ENCODE measurements at places on chromosomes 7 and 10.

GRCh38 chr7:158237672-158238335, 349.8 kb downstream of the PTPRN2 start:
- DNase-seq = no peak

DNA sequence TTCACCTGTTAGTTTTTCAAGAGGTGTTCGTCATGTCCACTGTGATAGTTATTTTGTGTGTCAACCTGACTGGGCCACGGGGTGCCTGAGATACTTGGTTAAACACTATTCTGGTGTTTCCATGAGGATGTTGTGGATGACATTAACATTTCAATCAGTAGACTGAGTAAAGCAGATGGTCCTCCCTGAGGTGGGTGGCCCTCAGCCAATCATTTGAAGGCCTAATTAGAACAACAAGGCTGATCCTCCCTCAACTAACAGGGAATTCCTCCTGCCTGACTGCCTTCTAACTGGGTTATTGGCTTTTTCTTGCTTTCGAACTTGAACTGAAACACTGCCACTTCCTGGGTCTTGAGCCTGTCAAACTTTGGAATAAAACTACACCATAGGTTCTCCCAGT, 75.8 kb downstream of the ENO4 start:
- DNase-seq = no peak

DNA sequence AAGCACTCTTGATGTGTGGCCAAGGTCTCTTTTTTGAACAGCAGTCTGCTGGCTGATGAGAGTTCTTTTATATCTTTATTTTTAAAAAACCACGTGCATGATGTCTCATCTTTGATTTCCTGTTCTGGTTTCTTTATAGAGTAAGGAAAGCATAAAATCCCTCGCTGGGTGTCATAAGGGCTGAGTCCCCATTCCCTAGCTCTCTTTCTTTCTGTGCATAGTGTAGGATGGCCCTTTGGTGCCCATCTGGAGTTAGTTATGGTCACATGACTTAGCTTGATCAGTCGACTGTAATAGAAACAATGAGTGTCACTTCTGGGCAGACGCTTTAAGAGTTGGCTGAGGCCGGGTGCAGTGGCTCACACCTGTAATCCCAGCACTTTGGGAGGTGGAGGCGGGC, 38.5 kb downstream of the GHRHR start:
- DNase-seq = no peak

- DNase-seq = no peak
Measured at GRCh38 chr10:8058274-8059111, 4.0 kb downstream of the GATA3 start.

GRCh38 chr10:49081547-49082275, 33.6 kb downstream of the VSTM4 start:
- DNase-seq = no peak

- DNase-seq = peak; percentile 18
Measured at GRCh38 chr7:87218796-87219544, 562 bp downstream of the TMEM243 start.

DNA sequence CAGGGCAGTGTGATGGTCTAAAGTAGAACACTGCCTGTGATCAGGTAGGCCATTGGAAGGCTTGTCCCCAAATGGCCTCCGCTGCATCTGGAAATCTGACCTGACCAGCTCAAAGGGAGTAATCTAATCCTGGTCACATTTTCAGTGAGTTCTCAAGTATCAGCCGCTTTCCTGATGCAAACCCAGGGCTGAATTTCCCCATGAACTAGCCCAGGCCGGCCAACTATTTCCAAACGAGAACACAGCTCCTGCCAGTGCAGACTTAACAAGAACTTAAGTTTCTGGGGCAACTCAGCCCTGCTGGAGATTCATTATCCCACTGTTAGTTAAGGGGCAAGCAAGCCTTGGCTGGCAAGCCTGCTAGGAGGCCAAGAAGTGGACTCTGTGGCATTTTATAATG, 59.6 kb upstream of the FAM180A start:
- no peak for DNase-seq

- no peak for DNase-seq
Measured at GRCh38 chr7:34756691-34757090, 98.7 kb downstream of the NPSR1 start.

- no peak for DNase-seq
Measured at GRCh38 chr10:43674553-43675210, 26.0 kb upstream of the ZNF32 start.

- no peak for DNase-seq
Measured at GRCh38 chr7:80357530-80357929, 154.3 kb downstream of the GNAT3 start.

- DNase-seq = no peak
Measured at GRCh38 chr10:13865758-13866491, 279.2 kb downstream of the PRPF18 start.

DNA sequence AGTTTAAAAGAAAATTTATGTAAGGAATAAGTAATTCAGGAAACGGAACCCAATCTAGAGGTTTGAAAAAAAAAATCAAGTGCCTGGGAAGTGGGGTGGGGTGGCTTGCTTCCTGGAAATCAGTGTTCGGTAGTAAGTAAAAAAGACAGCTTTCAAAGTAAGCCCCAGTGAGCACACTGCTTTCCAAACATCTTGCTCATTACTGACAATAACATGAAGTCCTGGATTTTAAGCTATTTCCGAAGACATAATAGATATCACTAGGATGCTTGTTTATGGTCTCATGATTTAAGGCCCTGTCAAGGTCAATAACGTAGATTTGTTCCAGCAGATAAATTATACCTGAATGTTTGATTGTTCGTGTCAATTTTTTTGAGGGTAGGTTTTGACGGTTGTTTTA, 1.3 kb downstream of the STAMBPL1 start:
- no peak for DNase-seq

DNA sequence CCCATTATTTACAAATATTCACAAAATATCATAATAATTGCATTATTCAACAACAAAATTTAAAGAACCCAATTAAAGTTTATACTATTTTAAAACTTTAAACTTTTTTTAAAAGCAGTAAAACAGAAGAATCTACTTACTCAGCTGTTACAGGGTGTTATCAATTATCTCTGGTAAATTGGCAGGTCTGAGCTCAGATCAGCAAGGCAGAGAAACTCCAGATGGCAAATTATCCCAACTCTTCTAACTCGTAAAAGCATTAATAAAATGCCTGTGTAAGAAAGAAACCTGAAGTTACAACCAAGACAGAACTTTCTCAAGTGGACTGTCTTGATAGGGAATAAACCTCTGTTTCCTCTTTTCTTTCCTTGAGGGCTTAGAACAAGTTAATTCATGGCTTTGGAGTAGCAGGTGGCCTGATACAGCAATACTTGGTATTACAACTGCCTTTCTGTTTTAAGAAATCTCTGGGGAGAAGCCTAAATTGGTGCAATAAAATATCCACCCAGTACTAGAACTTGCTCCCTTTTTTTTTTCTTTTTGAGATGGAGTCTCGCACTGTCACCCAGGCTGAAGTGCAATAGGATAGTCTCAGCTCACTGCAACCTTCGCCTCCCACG, 275.3 kb upstream of the MKLN1 start:
- no peak for DNase-seq

DNA sequence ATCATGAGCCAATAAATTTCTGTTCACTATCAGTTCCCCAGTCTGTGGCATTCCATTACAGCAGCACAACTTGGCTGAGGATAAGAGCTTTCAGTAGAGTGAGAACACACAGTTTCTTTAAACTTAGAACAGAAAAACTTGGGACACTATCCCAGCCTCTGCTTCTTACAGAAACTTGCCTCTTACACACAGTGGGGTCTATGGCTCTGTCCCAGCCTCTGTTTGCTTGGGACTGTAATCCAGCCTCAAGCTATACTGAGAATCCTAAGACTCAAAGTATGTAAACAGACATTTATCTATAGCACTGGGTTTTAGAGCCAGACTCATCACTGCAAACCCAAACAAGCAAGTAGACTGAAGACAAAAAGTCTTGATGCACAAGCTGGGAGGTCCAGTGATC, 355.8 kb upstream of the VSTM2A start:
- DNase-seq = no peak

DNA sequence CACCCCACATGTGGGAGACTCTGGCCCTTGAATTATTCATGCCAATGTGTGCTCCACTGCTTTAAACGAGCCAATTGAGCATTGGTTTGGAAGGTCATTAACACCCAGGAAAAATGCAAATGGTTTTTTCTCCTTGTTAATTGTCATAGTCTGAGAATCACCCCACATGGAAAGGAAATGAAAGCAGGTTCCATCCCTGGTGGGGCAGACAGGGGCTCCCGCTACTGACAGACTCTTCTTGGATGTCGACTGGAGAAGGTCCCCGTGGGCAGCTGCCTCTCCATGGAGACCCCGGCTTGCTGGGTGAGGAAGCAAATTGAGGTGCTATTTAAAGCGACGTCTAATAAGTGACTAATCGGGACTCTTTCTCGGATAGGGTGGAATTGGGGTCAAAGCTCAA, 32.0 kb upstream of the EN2 start:
- DNase-seq = no peak

DNA sequence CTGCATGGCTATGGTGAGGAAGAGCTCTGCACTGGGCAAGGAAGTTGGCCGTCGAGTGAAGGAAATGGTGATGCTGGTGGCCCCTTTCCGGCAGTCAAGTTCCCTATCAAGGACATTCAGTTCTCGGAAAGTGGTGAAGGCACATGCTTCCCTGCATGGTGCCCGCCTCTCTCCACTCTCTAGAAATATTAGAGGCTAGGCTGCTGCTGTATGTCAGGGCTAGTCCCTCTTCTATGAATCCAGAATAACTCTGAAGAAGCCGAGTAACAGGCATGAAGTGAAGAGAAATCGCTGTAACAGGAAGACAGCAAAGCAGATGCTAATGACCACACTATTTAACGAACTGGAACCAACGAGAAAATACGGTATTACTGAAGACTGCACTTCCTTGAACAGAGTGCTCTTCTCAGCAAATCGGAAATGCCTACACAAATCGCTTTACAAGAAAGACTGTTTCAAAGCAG, 5.4 kb downstream of the IDI1 start:
- no peak for DNase-seq

DNA sequence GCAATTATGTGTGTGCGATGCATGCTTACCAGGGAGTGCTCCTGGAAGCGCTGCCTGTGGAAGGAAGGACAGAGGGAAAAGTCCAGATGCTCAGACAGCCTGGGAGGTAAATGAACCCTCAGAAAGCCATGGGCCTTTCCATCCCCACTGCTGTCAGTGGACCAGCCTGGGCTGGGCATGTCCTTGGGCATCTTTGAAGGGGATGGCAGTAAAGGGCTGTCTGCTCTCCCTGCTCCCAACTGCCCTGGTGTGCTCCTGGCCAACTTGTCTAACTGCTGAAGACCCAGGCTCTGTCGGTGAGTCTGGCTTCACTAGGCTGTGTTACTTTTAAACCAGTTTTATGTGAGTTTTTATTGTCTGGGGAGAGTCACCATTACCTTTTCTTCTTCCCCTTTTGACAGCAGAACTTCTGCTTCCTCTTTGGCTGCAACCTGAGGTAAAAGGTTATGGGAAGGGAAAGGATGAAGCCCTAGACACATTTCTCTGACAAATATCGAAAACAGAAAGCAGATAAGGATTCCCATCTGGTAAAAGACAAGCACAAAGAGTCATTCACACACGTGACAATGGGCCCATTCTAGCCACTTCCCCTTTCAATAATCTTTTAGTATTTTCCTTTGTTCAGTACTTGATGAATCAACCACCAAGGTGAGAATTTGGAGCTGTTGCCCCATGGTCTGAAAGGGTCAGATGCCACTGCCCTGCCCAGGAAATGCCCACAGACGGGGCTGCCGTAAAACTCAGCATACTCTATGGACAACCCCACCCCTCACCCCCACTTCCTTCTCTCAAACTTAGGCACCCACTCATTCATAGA, 27.6 kb upstream of the PIK3AP1 start:
- DNase-seq = no peak

GRCh38 chr10:4527281-4527970, 298.6 kb upstream of the AKR1E2 start:
- DNase-seq = no peak

GRCh38 chr10:129114588-129114987, 352.5 kb upstream of the MGMT start:
- DNase-seq = no peak

Measured in activated gamma-delta T cell (primary cell).